SJCRH30 (cell line): ENCODE measurements at places on chromosomes 4 and X.

DNA sequence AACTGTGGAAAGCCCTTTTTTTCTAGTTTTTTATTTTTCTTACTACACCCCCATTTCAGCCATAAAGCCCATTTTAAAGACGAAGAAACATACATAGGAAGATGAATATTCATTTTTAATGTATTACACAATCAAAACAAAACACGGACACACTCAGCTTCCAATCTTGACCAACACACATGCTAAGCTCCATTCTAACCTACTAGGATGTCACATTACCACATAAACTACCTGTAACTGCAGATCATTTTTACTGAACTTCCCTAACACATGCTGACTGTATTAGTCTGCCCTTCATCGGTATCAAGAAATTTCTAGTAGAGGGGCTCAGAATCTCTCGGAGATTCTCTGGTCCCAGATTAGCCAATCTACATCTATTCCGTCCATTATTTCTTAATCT, 1.8 kb downstream of the CCNI start:
- DNase-seq: peak; percentile 25

DNA sequence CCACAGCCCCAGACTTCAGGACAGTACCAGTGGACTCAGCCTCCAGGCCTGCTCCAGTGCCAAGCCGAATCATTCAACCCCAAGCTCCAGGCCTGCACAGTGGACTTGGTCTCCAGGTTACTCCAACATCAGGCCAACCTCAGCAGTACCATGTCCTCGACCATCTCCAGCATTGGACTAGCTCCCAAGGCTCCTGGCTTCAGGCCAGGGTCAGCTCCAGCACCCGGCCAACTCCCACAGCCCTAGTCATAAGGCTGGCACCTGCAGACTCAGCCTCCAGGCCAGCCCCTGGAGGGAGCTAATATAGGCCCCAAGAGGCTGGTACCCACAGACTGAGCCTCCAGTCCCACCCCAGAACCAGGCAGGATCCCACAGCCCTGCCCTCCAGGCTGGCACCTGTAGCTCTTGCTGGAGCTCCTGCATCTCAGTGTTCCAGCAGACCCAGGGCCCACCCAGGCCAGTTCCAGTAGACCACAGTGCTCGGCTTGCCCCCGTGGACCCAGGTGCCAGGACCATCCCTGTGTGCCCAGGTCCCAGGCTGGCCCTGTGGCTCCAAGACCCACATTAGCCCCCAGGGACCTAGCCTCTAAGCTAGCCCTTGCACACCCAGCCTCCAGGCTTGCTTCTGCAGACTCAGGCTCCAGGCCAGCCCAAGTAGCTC, 25.6 kb downstream of the ZMAT1 start:
- DNase-seq: no peak

DNA sequence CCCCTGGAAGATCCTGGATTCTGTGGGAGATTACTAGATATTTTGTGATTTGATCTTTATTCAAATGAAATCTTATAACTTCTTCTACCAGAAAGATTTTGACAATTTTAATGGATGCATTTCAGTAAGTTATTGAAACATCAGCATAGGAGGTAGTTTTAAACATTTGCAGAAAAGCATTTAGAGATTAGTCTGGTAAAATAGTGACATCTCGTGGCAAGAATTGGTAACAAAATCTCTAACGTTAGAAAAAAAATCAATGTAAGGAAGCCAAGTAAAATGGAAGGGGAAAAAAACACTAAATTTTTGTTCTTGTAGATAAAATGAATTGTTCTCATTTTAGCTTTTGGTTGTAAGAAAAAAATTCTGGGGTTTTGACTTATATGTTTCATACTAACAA, 73.3 kb downstream of the TASL start:
- peak; percentile 47 for DNase-seq

DNA sequence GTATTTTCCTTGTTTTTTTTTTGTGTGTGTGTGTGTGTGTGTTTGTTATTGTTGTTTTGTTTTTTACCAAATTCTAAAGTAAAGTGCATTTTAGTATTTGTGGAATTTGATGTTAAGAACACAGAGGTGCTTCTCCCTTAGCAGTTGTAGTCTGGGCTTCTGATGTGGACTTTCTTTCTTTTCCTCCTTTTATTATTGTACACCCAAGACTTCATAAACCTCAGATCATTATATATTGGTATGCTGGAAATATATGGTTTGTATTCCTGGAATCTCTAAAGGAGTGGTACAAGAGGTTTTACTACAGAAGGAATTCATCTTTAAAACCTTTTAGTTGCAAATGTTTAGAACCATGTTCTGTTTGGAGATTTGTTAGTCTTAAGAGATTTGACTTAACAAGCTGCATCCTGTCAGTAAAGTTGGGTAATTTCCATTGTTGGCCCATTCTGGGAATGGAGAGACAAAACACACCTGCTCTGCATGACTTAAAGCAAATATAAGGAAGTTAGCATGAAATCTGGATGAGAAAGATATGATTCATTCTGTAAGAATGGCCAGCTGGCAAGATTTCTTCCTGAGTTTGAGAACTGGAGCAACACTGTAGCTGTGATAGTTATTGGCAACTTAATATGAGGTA, 64.0 kb downstream of the SMAD1 start:
- DNase-seq: peak; percentile 48

DNA sequence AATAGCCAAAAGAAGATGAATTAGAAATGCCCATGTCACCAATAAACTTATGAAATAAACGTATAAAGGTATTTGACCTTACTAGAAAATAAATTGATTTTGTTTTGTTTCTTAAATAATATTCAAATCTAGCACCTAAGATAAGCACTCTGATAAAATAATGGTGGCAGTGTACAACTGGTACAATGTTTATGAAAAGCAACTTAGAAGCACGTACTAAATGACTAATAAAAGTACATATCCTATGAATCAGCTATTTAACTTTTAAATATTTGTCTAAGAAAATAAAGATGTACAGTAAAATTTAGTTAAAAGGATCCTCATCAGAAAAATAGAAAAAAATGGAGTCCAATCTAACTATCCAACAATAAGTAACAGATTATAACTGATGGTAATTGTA, 6.7 kb downstream of the MANBA start:
- DNase-seq: no peak

GRCh38 chr4:133143775-133144430, 5.2 kb upstream of the PCDH10 start:
- DNase-seq: no peak

- DNase-seq: peak; percentile 82
Observed at GRCh38 chr4:41212616-41213203, 1.6 kb downstream of the APBB2 start.

- no peak for DNase-seq
Observed at GRCh38 chrX:130084631-130085237, 25.6 kb downstream of the ELF4 start.

DNA sequence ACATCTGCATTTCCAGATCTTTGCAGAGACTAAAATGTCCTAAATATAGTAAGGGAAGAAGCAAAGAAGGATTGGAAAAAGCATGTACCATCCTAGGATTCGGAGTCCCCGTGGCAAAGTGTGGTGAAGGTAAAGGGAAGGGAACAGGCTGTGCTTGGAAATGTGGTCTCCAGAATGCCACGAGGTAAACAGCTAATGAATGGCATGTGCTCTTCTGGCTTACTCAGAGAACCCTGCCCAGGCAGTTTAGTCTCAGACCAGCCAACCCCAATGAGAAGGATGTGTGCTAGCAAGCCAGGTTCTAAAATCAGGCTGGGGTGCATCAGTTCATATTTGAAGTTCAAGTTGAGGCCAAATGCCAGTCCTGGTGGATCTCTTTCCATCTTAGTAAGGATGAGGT, 113.1 kb downstream of the RS1 start:
- DNase-seq: no peak

DNA sequence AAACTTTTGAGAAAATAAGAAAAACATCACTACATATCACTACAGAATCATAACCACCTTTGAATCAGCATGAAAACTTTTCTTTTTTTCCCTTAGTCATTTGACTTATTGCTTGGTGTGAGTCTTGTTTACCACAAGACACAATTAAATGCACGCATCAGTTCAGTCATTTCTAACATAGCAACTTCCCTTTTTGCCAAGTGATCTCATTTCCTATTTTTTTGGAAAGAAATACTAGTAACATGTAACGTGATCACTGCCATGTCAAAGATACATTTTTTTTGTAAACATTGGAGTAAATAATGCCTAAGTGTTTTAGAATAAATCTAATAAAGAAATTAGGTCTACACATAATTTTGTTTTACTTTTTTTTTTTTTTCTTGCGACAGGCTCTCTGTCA, 5.1 kb upstream of the CXCL8 start:
- no peak for DNase-seq

GRCh38 chrX:110315551-110315950, 2.3 kb downstream of the AMMECR1 start:
- DNase-seq: no peak

- no peak for DNase-seq
Observed at GRCh38 chr4:183287309-183287659, 32.8 kb downstream of the CLDN22 start.

DNA sequence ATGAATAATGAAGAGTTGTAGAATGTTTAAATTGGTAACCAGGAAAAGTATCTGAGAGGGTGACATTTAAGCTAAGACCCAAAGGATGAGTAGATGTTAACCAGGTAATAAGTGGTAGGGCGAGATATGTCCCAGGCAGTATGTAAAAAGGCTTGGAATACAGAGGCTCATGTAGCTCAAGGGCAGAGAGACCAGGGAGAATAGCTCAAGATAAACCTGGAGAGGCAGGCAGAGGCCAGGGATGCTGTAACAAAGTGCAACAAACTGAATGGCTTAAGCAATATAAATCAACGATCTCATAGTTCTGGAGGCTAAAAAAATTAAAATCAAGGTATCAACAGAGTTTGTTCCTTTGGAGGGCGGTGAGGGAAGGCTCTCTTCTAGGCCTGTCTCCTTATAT, 660.8 kb downstream of the KLHL13 start:
- DNase-seq: no peak

DNA sequence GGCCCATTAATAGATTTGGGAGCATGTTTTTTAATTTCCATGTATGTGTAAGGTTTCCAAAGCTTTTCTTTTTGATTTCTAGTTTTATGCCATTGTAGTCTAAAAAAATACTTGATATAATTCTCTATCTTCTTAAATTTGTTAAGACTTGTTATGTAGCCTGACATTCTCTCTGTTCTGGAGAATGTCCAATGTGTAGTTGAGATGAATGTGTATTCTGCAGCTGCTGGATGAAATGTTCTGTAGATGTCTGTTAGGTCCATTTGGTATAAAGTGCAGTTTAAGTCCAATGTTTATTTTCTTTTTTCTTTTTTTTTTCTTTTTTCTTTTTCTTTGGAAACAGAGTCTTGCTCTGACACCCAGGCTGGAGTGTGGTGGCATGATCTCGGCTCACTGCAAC, 378.5 kb upstream of the MAD2L1 start:
- DNase-seq: no peak

DNA sequence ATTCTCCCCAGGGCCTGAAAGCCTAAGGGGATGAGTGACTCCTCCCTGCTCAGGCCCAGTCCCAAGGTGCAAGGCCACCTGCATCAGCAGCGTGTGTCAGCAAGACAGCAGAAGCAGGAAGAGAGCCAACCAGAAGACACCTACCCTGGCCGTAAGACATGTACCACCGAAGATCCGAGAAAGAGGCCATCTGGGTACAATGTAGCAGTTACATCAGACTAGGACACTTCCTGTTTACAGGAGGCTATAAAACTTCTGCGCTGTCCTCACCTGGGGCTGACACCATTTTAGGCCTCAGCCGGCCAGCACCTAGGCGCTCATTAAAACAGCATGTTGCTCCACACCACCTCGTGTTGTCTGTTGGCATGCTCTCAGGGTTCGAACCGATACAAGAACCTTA, 19.1 kb upstream of the HERC6 start:
- no peak for DNase-seq

DNA sequence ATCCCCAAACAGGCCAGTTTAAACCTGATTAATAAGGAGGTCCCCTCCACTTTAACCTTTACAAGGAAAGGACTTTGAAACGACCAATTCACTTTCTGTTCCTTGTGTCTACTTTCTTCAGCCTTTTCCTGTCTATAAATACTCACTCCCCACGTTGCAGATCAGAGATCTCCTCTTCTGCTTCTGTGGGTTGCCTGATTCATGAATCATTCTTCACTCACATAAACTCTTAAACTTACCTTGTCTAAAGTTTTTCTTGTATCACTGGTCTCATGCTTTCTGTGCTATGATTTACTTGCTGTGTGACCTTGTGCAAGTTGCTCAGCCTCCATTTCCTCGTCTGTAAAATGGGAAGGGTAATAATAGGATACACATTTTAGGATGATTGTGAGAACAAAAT, 236.1 kb downstream of the QDPR start:
- no peak for DNase-seq

- peak; percentile 61 for DNase-seq
Observed at GRCh38 chrX:111410590-111411078, 1.4 kb downstream of the DCX start.

DNA sequence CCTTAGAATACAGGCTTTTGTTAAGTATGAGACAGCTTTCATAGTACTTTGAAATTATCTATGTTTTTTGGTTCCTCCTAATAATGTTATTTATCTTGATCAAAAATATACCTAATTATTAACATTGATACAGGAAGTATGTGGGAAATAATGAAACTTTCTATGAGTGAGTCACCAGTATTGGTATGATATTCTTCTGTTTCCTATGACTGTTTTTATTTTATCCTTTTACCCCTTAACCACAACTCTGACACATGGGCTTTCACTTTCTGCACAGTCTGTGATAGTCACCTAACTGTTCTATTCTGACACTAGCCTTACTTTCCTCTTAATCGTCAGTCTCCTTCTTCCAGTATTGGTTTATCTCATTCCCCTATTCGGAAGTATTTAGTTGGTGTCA, 4.7 kb downstream of the THAP9 start:
- DNase-seq: no peak

DNA sequence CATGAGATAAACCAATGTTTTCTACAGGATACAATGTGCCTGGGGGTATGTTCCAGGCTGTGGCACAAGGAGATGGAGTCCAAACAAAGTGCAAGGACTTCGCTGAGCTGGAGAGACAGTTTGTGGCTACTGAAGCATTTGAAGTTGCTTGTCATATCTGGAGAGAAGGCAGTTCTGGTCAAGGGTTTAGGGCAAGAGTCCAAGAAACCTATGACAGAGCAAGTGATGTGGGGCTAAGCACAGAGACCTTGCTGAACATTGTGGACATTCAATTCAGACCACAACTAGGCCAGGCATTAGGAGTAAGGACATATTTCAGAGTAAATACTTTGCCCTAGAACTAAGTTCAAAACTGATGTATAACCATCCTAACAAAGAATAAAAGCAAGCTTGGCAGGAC, 34.8 kb downstream of the MAGED4B start:
- no peak for DNase-seq

GRCh38 chr4:135553213-135553612, 1351.6 kb upstream of the PABPC4L start:
- DNase-seq: no peak

DNA sequence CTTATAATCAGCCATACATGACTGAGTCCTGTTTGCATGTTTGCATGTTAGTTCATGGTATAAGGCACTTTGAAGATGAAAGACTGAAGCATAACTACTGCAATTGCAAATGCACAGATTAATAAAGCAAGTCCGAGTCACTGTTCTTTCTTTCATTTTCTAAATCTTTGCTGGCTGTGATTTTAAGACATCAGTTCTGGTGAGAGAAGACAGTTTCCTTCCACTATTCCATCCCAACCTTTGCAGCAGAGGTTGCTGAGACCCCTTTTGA, 28.3 kb downstream of the RASL11B start:
- DNase-seq: no peak

- no peak for DNase-seq
Observed at GRCh38 chr4:120557372-120557771, 365.2 kb downstream of the PRDM5 start.

GRCh38 chrX:19814240-19814639, 73.2 kb downstream of the SH3KBP1 start:
- no peak for DNase-seq

GRCh38 chrX:63128509-63128908, 222.6 kb downstream of the SPIN4 start:
- DNase-seq: peak; percentile 11

- DNase-seq: no peak
Observed at GRCh38 chr4:156128616-156129015, 174.9 kb upstream of the CTSO start.
